ENCODE measurements at places on chromosomes 2 and 18.

DNA sequence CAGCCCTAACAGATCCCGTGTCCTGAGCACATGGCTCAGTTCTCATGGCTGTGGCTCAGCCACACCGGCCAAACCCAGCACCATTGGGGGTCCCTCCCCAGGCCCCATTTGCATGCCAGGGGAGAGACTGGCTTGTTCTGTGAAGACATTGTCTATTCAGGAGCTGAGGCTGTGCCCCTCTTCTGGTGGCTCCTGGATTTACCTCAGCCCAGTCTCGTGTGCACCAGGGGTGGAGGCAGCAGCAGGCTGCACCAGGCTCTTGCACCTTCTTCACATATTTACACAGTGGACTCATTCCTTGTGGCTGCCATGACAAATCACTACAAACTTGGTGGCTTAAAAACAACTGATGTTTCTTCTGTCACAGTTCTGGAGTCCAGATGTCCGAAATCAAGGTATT lies 92.4 kb upstream of the ITGA6 start:
- no peak for DNase-seq

DNA sequence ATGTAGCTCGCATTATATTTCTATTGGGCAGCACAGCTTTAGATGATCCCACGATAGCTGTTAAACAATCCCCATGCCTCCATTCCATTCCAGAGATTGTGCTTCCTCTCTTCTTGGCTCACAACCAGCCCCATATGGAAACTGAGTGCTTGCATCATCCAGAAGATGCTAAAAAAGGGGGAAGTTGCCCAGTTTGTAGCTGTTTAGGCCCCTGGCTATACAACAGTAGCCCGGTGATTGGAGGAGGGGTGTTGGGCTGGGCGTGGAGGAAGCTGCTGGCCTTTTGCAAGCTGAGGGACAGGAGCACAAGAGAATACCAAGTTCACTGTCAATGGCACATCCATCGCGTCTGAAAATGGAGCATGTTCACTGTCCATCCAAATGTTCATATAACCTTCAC lies 360.2 kb downstream of the ALK start:
- DNase-seq, result peak; percentile 37

GRCh38 chr2:150824118-150824517 lies 336.7 kb upstream of the RND3 start:
- no peak for DNase-seq

GRCh38 chr2:226869371-226869770 lies 33.5 kb downstream of the RHBDD1 start:
- DNase-seq, result no peak

DNA sequence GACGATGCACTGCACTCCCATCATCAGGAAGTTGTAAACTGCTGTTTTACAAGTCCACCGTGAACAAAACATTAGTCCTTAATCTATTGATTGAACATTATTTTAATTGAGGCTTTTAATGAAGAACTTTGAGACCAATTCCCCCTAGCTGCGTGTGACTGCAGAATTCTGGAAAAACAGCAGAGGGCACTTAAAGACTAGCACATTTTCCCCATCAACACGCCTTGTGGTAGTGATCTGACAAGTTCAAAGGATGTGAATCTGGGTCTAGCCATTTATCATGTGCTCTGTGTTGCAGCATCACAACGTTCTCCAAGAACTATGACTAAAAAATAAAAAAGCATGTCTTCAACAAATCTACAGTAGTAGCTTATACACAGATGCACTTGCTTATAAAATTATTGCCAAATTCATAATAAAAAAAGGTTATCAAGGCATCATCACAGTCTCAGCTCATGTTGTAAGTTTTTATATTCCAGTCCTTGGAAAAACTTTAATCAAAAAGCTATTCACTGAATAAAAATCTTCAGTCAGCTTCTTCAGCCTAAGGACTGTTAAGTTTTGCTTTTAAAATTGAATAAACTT lies 35.8 kb downstream of the SKOR2 start:
- DNase-seq, result peak; percentile 59

DNA sequence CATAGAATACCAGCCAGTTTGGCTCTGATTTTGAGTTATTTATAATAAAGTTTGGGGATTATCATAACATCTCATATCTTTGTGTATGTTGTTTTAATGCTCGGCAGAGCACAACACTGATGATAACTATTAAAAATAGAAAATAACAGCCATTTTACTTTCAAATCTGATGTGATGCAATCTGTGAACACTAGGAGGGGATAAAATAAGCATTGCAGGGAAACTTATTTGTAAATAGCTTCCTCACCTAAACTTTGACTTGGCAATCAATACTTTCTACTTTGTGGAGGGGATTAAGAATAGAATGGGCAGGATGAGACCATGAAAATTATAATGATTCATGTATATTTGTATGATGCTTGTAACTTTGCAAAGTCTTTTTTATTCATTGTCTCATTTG lies 54.4 kb downstream of the USP14 start:
- DNase-seq, result peak; percentile 7

DNA sequence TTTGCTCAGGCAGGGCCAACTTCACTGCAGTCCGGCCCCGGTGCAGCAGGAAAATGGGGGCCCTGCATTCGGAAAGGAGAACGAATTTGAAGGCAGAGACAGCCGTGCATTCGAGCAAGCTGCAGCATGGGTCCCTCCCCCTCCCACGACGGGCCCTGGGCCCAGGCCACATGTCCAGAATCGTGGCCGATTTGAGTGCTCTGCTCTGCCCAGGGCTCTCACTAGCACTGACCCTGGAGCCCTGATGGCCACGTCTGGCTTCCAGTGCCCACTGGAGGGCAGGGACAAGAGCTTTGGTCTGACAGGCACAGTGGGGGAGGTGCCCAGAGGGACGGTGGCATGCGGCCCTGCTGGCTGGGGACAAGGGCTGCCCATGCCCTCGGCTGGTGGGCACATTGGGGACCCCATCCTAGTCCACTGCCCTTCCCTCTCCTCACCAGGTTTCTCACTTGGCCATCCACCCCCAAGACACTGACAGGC lies 14.4 kb upstream of the KLHL30 start:
- DNase-seq, result no peak

DNA sequence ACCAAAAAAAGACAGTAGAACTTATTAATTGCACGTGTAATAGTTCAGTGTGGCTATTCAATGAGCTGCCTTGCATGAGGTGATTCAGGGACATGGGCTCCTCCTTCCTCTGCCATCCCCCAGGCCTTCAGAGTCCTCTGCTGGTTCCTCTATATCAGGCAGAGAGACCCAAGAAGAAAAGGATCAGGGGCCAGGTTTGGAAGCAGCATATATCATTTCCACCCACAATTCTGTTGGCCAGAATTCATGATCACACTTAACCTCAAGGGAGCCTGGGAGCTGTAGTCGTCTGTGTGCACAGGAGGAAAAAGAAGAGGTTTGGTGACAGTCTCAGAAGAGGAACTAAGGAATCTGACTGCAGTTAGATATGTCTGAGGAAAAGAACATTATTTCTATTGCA lies 114.0 kb upstream of the GLS start:
- no peak for DNase-seq

DNA sequence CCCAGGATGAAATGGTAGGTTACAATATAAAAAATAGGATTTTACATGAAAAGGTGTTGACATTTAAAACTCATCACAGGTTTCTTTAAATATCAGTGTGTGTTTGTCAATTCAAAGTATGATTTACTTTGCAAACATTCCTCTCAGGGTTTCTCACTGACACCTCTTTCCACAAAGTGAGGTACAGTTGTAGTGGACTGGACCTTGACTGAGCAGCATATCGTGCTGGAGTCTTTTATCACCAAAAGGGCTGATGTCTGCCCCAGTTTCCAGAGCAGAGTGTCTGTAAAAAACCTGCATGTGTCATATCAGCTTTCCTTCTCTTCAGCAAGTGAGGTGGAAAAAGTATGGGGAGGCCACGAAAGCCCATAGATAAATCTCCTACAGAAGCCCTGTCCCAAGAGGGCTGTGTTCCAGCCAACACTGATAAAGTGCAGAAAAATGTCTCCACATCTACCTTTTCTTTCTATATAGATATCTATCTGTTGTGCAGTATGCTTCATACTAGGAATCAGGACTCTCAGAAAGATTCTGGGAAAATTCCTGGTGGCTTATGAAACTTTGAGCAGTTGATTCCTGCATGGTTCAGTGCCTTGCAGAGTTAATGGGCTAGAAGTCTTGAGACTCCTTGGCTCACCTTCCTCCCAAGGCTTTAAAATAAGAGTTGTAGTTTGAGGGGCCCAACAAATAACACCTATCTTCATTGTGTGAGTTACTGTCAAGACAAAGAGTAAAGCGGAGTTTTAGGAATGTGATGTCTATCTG lies 6.9 kb downstream of the ACYP2 start:
- DNase-seq, result peak; percentile 16

- no peak for DNase-seq
Measured at GRCh38 chr2:36550006-36550405, 48.0 kb downstream of the FEZ2 start.

GRCh38 chr2:233922471-233922870 lies 5.3 kb downstream of the TRPM8 start:
- peak; percentile 40 for DNase-seq
